Activated CD8-positive, alpha-beta T cell treated with anti-CD3 and anti-CD28 coated beads, Interleukin-2, amount 10 ng/mL, durations not matched to agents 7 days and 5 days (primary cell): ENCODE measurements at places on chromosomes 2 and 18. TPM values are rescaled to one million over a fixed set of nuclear protein-coding genes. Genes with fewer than 3 reads are reported as not detected.

The ABHD1 gene
- total RNA-seq: 0.45 TPM

The TWSG1 gene
- 8.9 TPM for total RNA-seq

The XIRP2 gene
- not detected for total RNA-seq

The SLC9A2 gene
- total RNA-seq: not detected

The TDRD15 gene
- total RNA-seq: not detected
